ENCODE measurements at places on chromosomes 2 and 18.

GRCh38 chr18:55763298-55763697 is 175.3 kb upstream of the TCF4 start:
- DNase-seq: peak; percentile 50

GRCh38 chr18:64747803-64748202 is 598.9 kb upstream of the LINC00305 start:
- no peak for DNase-seq

DNA sequence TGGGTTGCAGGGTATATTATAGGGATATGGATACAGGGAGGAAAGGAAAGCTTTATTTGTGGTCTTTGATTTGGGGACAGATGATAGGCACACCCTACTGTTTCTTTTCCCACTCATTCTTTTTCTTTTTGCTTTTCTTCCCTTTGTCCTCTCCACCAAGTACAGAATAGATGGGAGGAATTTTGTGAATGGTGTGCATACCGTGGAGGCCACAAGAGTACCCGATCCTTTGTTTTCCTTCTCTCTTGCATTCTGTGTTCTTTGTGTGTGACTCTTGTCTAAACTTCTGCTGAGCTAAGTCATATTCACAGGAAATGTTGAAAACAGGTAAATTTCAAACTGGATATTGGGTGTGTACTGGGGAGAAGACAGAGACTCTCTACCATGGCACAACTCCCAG is 321.4 kb upstream of the SLC8A1 start:
- no peak for DNase-seq

GRCh38 chr18:49894517-49895226 is 81.3 kb upstream of the ACAA2 start:
- DNase-seq: no peak

- no peak for DNase-seq
These were observed 355.8 kb downstream of the ARL6IP6 start for GRCh38 chr2:153074207-153074606.

DNA sequence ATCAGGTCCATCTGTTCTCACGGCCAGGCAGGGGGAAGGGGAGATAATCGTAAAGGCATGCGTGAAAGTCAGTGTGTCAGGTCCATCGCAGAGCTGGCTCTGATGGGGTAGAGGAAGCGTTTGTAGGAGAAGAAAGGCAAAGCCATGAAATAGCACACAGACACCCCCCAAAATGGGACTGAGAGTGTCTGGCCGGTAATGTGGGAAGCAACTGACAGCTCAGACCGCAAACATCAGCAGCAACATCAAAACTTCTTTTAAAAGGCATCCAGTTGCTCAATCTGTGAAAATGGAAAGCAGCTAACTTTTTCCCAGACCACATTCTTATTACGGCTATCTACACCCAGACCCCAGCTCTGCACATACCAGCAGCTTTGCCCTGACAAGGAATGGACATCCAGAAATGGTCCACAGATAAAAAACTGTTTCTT is 232.6 kb downstream of the EN1 start:
- DNase-seq: peak; percentile 61

- DNase-seq: no peak
These were observed 4.1 kb downstream of the SPATS2L start for GRCh38 chr2:200310545-200310971.

DNA sequence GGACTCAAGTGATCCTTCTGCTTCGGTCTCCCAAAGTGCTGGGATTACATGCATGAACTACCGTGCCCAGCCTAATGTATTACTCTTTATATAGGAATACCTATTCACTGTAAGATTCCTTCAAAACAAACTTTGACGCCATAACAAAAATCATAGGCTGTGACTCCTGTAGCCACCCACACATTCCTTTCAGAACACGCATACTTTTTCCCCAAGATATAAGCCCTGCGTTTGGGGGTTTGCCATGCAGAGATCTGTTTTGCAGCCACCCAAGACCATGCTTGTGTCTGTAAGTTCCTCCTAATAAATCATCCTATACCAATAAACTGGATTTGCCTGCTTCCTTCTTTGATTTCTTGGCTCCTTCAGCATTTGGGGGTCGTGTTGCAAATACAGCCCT is 46.0 kb upstream of the STON1 start:
- DNase-seq: no peak

DNA sequence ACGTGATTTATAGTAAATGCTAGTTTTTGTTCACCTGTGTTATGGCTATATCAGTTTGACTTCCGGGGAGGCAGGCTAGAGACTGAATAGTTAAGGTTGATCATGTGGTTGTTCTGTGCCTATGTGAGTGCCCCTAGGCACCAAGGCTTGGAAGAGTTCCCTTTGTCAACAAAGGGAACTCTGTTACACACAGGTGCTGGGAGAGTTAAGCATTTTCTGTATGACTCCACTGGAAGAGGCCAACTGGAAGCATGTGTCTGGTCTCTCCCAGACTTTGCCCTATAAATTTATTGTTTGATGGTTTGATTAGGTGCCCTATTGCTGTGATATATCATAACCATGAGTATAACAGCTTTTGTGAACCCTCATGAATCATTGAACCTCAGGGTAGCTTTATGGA is 63.8 kb downstream of the ARL6IP6 start:
- DNase-seq: no peak

DNA sequence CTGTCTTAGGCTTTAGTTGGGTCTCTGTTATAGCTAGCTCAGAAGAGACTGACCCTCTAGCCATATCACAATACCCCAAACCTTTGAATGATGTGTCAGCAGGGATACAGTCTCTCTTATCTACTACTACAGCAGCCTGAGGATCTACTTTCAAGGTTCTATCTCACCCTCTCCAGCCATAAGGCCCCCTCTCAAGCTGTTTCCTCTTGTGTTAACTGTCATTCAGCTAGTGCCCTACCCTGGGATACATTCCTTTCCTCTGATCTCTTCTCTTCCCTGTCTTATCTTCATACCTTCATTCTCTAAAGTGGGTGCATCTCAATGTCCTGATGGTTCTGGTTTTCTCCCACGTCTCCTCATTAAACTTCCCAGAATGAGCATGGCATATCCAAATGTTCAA is 434.7 kb downstream of the NRXN1 start:
- no peak for DNase-seq

GRCh38 chr2:149446748-149447147 is 116.4 kb downstream of the LYPD6 start:
- no peak for DNase-seq

DNA sequence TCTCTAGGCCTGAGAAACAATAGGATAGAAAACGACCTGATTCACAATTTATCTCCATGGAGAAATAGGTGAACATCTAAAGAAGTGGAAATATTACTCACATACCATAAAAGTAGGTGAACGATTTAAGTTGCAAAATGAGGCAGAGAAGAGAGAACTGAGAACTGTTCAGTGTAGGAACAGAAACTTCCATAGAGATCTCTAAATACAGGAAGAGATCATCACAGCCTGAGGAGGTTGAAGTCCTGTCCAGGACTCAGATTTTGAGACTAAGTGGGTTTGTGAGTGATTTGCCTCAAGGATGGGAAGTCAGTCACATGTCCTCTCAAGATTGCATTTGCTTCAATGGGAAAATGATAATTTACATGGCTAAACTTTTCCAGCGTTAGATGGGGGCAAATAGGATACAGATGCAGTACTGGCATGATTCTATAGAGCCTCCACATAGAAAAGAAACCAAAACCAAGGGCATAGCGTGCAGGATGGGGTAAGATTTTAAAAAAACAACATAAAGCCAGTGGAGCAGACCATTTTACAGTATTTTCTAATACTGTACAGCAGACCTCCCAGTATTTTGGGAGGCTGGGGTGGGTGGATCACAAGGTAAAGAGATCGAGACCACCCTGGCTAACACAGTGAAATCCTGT is 68.8 kb downstream of the MEP1B start:
- no peak for DNase-seq

- DNase-seq: no peak
These were observed 382.1 kb downstream of the NRXN1 start for GRCh38 chr2:50649626-50650402.

GRCh38 chr2:172461591-172462372 is 34.4 kb downstream of the ITGA6 start:
- peak; percentile 69 for DNase-seq

DNA sequence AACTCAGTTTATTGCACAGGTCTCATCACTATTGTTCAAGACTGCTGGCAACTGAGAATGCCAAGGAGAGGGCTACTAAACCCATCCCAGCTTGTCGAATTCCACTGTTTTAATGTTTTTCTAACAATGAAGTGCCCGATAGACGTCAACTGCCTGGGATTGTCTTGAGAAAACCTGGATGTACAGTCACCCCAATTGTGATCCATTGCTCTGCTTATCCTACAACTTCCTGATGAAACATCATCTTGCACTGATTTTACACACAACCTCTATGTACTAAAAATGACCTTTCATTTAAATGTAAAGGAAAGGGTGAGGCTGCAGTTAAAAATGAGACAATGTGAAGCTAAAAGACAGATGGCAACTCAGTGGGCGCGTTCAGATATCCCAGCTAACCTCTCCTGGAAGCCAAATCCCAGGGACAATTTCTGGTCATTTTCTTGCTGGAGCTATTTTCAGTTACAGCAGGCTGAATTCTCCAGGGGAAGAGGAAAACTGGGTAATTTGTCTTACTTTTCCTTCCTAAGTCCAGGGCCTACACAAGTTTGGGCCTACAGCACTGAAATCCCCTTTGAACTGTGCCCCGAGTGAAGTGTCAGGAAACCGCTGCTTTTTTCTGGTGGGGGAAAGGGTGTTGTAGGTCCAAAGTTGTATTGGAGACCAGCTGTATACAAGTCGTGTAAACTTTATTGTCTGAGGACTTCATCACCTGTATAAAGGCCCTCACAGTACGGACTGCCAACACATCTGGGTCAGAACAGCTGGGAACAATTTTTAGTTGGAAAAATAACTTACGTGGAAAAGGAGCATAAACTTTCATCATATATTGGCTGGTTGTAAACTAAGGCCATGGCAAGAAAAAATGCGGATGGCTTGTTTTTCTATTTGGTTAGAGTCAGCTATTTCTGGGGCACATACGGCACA is 68.9 kb upstream of the LTBP1 start:
- DNase-seq: no peak

- no peak for DNase-seq
These were observed 219.6 kb upstream of the RGPD4 start for GRCh38 chr2:107607054-107607453.

DNA sequence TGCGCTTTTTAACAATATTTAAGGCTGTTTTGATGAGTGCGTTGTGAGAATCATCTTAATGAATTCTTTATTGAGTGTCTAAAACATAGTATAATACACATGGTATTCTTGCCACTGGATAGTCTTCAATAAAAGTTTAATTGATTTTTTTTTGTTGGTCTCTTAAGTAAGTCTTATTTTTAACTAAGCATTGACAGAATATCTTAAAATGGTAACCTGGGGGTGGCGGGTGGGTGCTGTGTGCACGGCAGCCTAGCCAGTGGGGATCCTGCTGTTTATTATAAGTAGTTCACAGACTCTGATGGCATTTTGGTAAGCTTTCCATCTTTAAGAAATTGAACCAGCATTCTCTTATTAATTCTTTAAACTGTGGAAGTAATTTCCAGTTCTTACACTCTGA is 6.0 kb downstream of the SOX11 start:
- no peak for DNase-seq

DNA sequence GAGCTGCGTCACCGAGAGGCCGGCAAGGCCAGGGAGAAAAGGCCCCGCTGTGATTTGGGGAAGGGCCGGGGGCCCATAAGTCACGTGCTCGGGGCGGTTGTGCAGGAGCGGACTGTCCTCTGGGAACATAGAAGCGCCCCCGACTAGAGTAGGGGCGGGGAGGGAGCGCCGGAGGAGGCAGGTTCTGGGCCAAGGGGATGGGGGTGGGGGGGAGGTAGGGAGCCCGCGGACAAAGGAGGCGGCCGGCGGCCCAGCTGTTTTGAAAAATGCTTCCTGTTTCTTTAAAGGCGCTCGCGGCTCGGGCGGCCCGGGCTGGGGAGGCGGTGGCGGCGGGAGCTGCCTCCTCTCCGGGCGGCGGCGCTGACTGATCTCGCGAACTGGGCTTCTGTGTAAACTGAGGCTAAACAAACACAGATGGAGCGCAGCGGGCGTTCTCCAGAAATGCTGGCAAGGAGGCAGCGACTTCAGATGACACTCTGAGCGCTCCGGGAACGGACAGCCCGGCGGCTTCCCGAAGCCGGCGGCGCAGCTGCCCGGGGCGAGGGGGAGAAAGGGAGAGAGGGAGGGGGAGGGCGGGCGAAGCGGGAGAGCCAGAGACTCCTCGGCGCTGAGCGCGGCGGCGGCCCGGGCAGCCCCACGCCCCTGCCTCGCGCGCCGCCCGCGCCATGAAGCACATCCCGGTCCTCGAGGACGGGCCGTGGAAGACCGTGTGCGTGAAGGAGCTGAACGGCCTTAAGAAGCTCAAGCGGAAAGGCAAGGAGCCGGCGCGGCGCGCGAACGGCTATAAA is at the start of gene ATOH8:
TSS of gene ATOH8 (plus strand) at position 467 of the 788 bp plus-strand sequence. CDS start at position 666, 199 bp downstream.
- peak; percentile 83 for DNase-seq

- no peak for DNase-seq
These were observed 79.8 kb downstream of the MGAT5 start for GRCh38 chr2:134333646-134334189.

DNA sequence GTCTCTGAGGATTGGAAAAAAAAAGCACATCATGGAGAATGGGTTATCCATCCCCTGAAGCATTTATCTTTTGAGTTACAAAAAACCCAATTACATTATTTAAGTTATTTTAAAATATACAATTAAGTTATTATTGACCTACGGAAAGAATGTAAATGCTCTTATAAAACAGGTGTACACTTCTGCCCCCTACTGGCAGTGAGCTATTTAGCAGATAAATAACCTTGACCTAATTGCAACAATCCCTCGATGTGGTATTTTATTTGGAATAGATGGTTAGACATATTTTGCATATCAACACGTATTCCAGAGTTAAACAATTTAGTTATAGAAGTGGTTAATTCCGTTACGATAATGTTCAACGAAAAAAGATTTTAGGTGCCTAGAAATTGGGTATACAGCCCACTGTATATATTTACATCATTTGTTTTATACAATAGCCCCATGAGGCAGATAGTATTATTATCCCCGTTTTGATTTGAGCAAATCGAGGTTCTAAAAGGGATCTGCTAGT is 9.1 kb upstream of the DAW1 start:
- no peak for DNase-seq

DNA sequence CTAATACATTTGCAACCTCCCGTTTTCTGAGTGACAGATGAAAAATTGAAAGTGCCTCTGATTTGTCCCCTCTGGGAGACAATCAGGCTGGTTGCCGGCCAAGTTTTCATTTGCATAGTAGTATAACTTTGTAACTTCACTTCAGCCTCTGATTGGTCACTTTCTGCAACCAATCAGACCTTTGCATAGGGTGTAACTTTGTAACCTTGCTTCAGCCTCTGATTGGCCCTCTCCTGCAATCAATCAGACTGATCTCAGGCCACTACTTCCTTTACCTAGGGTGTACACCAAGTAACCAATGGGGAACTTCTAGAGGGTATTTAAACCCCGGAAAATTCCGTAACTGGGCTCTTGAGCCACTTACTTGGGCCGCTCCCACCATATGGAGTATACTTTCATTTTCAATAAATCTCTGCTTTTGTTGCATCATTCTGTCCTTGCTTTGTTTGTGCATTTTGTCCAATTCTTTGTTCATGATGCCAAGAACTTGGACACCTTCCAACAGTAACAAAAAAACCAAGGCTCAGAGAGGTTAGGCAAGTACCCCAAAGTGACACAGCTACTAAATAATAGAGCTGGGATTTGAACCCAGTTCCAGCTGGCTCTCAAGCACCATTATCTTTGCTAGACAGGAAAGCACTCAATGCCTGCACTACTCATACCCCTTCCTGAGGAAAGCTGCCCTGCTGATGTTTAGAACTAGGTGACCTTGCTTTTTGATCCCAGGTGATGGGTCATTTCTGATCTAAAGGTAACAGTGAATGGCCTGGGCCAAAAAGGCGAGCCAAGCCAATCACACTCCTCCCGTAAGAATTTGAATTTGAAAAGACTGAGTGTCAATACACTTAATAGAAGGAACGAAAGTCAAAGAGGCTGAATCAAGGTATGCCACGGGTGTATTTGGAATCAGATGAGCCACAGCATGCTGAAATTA is 10.9 kb upstream of the MYOM1 start:
- no peak for DNase-seq
